ENCODE measurements at places on chromosomes 4 and X. TPM values are rescaled to one million over a fixed set of nuclear protein-coding genes. Genes with fewer than 3 reads are reported as not detected.

Gene GC
- total RNA-seq: 0.34 TPM

Gene CLCN4
- total RNA-seq: 11.2 TPM

DNA sequence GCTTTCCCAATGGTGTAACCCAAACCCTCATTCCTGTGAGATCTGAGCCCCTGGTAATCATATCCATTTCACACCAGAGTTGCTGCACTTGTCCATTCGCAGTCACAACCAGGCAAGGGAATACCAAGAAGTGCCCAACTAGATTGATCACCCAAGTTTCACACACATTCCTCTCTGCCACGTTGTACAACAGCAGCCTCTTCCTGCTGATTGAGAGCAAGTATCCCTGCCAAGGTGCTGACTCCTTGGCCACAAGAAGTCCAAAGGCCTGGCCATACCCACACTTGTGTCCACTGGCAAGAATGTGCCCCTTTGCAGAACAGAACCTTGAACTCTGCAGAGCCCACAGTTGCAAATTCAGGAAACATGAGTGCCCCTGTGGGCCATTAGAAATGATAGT lies 6.5 kb upstream of the ACOT9 start:
- no peaks in the 10 kb centered on the region for H3K4me1 ChIP-seq
- no peak overlapping the region for H3K4me3 ChIP-seq
- no peak for DNase-seq
- no peak overlapping the region for H3K27ac ChIP-seq
- H3K27me3 ChIP-seq: no peaks in the 10 kb centered on the region
- H3K36me3 ChIP-seq: no peaks in the 10 kb centered on the region

DNA sequence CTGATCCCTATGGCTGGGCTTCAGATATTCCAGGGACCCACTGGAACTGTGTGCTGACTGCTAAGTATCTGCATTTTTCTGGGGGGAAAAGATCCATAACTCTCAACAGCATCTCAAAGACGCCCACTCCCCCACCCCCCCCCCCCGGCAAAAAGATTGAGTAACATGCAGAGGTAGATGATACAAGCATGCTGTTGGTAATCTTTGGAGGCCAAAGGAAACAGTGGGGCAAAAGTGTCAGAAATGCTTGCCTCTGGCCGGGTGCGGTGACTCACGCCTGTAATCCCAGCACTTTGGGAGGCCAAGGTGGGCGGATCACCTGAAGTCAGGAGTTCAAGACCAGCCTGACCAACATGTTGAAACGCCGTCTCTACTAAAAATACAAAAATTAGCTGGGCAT lies 12.2 kb downstream of the XPNPEP2 start:
- H3K36me3 ChIP-seq: no peaks in the 10 kb centered on the region
- no peak for DNase-seq
- no peaks in the 10 kb centered on the region for H3K4me1 ChIP-seq
- no peaks in the 10 kb centered on the region for H3K27me3 ChIP-seq
- no peak overlapping the region for H3K27ac ChIP-seq
- no peak overlapping the region for H3K4me3 ChIP-seq

Gene FOXR2
- total RNA-seq: not detected

GRCh38 chrX:140572724-140573123 lies 67.9 kb upstream of the SOX3 start:
- DNase-seq: peak; percentile 44
- H3K27me3 ChIP-seq: no peaks in the 10 kb centered on the region
- no peaks in the 10 kb centered on the region for H3K36me3 ChIP-seq
- H3K4me1 ChIP-seq: no peaks in the 10 kb centered on the region
- H3K27ac ChIP-seq: no peak overlapping the region

Gene NALF2
- 16.1 TPM for total RNA-seq
